ENCODE measurements at places on chromosomes 13 and 19. TPM values are rescaled to one million over a fixed set of nuclear protein-coding genes. Genes with fewer than 3 reads are reported as not detected.

GRCh38 chr19:50209131-50209530, 5.7 kb downstream of the MYH14 start:
- H3K4me1 ChIP-seq: no peaks in the 10 kb centered on the region
- H3K27ac ChIP-seq: no peak overlapping the region
- H3K4me3 ChIP-seq: no peak overlapping the region
- no peaks in the 10 kb centered on the region for H3K27me3 ChIP-seq
- no peaks in the 10 kb centered on the region for H3K36me3 ChIP-seq
- no peak for DNase-seq

DNA sequence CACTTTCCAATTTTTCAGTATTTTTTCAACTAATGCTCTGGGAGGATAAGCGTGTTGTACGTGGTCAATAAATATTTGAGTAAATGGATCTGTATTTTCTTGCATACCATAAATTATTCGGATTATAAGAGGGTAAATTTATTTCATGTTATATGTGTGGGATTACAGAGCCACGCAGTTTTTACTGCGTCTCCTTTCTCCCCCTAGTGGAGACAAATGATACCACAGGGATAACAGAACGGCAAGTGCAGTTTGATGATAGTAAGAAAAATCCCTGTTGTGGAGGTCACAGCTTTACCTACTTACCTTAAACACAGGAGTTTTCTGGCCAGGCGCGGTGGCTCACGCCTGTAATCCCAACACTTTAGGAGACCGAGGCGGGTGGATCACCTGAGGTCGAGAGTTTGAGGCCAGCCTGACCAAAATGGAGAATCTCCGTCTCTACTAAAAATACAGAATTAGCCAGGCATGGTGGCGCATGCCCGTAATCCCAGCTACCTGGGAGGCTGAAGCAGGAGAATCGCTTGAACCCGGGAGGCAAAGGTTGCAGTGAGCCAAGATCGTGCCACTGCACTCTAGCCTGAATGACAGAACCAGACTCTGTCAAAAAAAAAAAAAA, 16.8 kb downstream of the MBD3L2B start:
- H3K36me3 ChIP-seq: no peaks in the 10 kb centered on the region
- no peaks in the 10 kb centered on the region for H3K4me1 ChIP-seq
- H3K27me3 ChIP-seq: peaks cover 7% of the 10 kb centered on the region

GRCh38 chr19:30006207-30006606, 64.2 kb downstream of the URI1 start:
- no peaks in the 10 kb centered on the region for H3K27me3 ChIP-seq
- no peak overlapping the region for H3K27ac ChIP-seq
- DNase-seq: no peak
- no peaks in the 10 kb centered on the region for H3K4me1 ChIP-seq

GRCh38 chr13:72868229-72868628, 86.3 kb downstream of the PIBF1 start:
- no peak overlapping the region for H3K4me3 ChIP-seq
- no peaks in the 10 kb centered on the region for H3K27me3 ChIP-seq
- no peaks in the 10 kb centered on the region for H3K4me1 ChIP-seq

- no peaks in the 10 kb centered on the region for H3K27me3 ChIP-seq
- H3K4me1 ChIP-seq: no peaks in the 10 kb centered on the region
- H3K27ac ChIP-seq: no peak overlapping the region
- H3K36me3 ChIP-seq: no peaks in the 10 kb centered on the region
- DNase-seq: no peak
- no peak overlapping the region for H3K4me3 ChIP-seq
These were observed 35.6 kb upstream of the ZNF507 start for GRCh38 chr19:32309711-32310390.

Gene PABPC3
- total RNA-seq: not detected

Gene ZNF490
- 7.0 TPM for total RNA-seq

All from breast epithelium (tissue), 4 donors.